ENCODE measurements at places on chromosomes 16 and 17.

DNA sequence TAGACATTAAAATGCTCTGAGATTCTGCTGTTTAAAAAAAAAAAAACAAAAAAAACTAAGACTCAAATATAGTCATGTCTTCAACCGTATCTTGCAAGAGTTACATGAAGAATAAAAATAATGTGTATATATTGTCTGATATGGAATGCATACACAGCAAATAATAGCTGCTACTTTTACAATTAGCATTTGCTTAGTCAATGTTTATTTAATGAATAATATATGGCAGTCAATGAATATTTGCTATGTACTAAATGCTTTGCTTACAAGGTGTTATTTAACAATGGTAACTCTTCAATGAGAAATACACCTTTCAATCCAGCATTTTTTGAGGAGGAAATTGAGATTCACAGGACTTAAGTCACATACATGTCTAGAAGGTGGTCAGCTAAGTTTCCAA, 718.8 kb upstream of the SOX9 start:
- DNase-seq: no peak

DNA sequence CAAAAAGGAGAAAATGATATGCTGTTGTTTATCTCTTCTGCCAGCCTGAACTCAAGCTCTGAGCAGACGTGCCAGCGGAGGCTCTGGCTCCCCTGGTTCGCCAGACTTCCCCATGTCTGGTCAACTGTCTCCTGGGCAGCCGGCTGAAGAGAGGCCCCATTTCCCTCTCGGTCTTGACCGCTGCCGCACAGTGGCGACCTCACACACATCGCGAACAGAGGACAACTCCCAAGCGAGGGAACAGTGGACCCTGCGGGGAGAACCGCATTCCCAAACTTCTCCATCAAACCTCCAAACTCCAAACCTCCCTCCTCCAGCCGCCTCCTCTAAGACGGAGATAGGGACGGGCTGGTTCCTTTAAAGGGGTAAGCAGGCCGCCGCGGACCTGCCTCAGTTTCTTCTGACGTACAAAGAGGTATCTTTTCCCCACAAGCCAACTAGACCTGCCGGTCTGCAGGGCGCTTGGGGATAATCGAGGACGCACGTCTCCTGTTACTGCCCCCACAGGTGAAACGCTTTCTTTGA, 24.9 kb upstream of the RFFL start:
- no peak for DNase-seq

DNA sequence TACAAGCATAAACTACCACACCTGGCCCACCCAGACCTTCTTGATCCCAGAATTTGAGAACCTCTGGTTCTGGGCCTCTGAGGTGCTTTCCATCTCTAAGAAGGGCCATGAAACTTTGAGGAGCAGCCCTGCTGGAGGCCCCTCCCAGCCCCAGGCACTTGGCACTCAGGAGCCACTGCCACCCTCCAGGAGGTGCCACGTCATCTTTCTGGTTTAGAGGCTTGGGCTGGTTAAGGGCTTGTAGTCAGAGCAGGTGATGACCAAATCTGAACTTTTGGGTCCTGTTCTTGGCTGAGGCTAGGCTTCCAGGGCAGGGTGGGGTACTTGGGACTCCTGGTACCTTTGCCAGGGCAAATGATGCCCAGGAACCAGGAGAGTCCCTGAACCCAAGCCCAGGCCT, 13.8 kb upstream of the DLX4 start:
- DNase-seq: no peak

GRCh38 chr16:85867189-85867588, 31.8 kb upstream of the IRF8 start:
- no peak for DNase-seq

GRCh38 chr16:66206363-66206762, 160.1 kb upstream of the CDH5 start:
- DNase-seq: no peak

DNA sequence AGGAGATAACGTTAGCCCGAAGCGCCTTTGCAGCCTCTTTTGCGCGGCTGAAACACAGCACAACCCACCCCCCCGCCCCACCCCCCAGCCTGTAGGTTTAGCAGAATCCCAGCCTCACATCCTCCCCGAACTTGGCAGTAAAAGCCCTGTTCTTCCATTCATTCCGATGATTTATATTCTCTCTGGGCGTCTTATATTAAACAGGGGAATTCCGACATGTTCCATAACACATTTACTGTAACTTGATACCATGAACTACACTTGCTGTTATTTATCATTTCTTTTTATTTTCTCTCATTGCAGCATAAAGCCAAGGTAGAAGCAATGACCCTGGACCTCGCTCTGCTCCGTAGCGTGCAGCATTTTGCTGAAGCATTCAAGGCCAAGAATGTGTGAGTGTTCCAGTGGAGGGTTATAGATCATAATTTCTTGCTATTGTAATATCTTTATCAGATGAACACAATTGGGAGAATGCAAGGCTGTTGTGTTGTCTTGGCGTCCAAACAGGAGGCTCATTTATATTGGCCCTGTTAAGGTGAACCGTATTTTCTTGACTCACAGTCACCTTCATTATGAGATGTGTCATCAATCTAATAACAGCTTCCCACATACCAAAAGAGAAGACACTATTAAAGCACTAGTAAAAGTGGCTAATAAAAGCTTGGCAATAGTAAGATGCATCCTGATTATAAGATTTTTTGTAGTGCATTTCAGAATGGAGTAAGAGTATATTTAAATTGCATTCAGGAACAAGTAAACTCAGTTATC, 287.3 kb downstream of the WWOX start:
- DNase-seq: no peak

DNA sequence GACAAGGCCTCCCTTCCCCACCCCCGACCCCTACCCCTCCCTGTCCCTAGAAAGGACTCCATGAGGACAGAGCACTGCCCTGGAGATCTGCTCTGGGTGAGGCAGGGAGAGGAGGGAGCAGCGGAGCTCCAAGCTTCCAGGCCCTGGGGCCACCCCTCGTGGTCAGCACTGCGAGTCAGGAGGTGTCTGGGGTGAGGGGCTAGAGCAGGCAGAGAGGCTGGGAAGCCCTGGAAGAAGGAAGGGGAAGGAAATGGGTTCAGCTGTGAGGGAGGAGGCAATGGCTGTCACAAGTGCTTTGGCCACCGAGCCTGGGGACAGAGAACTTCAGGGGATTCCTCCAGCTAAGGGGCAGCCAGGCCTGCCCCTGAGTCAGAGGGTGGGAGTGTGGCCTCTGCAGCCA, 28.2 kb upstream of the DNAI2 start:
- no peak for DNase-seq

DNA sequence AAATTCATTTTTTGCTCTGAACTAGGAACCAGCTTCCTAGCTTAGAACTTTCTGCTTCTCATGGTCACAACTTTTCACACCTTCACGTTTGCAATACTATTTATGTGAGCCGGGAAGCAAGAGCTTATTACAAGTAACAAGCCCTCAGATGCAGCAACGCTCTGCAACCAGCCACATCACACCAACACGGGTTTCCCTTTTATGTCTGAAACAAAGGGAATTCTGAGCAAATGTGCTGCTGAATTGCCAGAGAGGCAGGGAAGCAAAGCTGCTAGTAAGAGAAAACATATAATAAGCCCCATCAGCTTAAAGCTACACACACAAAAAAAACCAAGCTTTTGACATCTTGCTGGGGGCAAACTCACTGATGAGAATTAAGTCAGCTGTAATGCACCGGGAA, 122.2 kb downstream of the SLC39A11 start:
- no peak for DNase-seq

- no peak for DNase-seq
Observed at GRCh38 chr17:67912656-67913055, 83.6 kb downstream of the C17orf58 start.

DNA sequence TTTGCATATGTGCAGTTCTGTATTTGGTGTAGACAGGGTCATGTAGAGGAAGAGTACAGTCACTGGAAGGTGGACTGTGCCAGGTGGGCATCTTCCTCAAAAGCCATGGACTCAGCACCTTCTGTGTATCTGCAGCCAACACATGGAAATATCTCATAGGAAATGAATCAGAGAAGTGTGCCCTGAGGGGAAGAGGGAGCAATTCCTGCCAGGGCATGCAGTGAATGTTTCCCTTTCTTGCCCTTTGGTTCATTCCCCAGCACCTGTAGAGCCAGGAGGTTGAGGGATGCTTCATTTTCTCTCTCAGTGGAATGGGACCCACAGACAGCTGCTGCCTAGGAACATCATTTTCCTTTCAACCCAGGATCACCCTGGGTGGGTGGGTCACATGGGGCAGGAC, 146.1 kb upstream of the HSBP1 start:
- no peak for DNase-seq

DNA sequence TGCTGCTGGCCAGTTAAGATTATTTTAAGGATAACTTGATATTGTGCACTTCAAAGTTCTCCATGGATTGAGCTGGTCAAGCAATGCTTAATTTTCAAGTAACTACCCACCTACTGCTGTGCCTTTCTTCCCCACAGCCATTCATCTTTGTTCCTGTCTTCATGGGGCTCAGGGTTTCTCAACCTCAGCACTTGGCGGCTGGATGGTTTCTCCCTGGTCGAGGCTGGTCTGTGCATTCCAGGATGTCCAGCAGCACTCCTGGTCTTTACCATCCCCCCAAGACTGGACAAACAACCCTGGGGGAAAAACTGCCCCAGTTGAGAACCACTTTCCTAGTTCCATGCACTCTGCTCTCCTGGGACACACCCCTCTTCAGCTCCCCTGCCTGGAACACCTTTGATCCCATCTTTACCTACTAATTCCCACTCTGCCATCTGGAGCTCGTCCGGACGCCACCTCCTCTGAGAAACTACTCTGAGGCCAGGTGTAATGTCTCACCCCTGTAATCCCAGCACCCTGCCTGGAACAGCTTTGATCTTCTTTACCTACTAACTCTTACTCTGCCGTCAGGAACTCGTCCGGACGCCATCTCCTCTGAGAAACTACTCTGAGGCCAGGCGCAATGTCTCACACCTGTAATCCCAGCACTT, 81.5 kb downstream of the NXN start:
- DNase-seq: no peak
